Left cardiac atrium (tissue), 4 donors: ENCODE measurements at places on chromosomes 3 and 15. TPM values are rescaled to one million over a fixed set of nuclear protein-coding genes. Genes with fewer than 3 reads are reported as not detected.

Gene KIF15
- total RNA-seq, result 0.34 TPM

Gene PARP15
- total RNA-seq, result 1.6 TPM

Gene IGDCC3
- not detected for total RNA-seq

Gene PRSS50
- not detected for total RNA-seq

Gene STAB1
- 169 TPM for total RNA-seq

Gene SPSB4
- 6.9 TPM for total RNA-seq
